Stimulated activated CD4-positive, alpha-beta T cell treated with anti-CD3 and anti-CD28 coated beads, Interleukin-15, amount 100 ng/mL, for 1 hour (primary cell): ENCODE measurements at places on chromosomes 1 and 21.

GRCh38 chr1:233636503-233636877, 22.6 kb downstream of the KCNK1 start:
- no peak for DNase-seq

- no peak for DNase-seq
Measured at GRCh38 chr1:11648732-11649158, 5.5 kb downstream of the FBXO2 start.

GRCh38 chr1:159098596-159098995, 22.0 kb upstream of the AIM2 start:
- no peak for DNase-seq

DNA sequence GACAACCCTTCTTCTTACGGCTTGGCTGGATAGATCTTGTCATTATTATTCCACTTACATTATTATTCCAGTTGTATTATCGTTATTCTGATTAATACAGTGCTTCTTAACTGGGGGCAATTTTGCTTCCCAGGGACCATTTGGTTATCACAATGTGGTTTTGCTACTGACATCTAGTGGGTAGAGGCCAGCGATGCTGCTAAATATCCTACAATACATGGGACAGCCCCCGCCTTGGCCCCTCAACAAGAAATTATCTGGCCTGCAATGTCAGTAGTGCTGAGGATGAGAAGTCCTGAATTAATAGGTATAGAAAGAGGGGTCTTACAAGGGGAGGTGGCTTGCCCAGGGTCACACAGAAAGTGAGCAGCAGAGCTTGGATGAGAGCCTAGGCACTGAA, 105.6 kb downstream of the PTPRU start:
- DNase-seq, result no peak

DNA sequence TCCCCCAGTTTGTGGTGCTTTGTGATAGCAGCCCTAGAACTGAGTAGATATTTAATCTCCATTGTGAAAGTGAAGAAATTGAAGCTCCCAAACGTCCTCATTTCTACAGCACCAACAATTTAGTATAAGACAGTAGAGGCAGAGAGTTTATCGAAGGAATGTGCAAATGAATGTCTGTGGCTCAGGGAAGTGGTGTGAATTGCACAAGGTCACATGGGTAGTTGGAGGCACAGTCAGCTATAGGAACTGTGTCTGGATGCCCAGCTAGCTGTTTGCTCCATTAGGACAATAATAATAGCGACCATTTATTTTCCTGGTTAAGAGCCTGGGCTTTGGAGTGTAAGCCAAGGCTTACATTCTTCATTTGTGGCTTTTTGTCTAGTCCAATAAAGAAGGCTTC, 144.4 kb upstream of the USP24 start:
- DNase-seq, result no peak
